ENCODE measurements at places on chromosomes 16 and 17.

DNA sequence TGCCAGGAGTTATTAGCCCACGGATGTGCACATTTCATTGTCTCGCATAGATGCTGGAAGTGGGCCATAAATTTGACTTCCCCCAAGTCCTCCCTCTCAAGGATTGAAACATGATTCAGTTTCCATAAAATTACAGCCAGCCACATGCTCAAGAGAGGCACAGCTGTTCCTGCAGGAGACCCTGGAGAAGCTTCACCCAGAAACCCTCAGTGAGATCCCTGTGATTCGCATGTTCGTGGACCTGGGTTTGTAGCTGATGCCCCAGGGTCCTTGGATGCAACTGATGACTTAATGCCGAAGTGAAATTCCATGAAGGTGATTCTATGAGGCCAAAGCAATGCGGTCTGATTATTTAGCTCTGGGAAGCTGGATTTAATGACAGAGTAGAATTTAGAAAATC, 24.7 kb upstream of the AQP8 start:
- no peak for DNase-seq

- peak; percentile 44 for DNase-seq
Observed at GRCh38 chr16:88442727-88443576, 10.1 kb upstream of the ZFPM1 start.

DNA sequence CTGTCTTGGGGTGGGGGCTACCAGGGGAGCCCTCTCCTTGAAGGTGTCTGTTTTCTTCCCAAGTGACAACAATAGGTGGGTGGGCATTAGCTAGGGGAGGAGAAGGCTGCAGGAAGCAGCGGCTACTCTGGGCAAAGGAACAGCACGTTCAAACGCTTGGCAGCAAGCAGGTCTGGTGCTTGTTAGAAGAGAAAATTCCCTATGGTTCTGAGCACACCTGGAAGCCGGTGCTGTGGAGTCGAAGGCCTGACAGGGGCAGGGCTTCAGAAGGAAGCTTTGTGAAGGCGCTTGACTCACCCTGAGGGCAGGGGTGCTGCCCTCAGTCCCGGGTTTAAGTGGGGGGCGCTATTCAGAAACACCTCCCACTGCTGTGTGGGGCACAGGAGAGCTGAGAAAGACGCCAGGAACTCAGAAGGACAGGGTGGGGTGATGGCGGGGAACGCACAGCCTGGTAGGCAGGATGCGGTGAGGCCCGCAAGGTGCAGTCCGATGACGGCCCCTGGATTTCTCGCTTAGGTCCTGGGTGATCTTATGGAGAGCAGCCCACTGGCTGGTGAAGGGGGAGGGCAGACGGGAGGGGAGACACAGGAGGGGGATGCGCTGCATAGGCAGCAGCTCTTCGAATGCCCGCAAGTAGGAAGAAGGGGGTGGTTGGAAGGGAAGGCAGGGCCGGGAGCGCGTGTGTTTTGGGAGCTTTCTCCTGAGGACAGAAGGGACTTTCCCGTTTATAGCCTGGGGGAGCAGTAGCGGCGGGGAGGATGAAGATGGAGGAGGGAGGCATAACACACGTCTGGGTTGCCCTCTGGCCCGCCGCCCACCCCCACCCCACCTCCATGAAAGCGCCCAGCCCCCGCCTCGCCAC, 3.2 kb downstream of the GJD3 start:
- no peak for DNase-seq

- DNase-seq, result no peak
Observed at GRCh38 chr17:30808785-30809286, 15.7 kb downstream of the CRLF3 start.

- no peak for DNase-seq
Observed at GRCh38 chr17:68892658-68893057, 62.5 kb downstream of the ABCA8 start.

DNA sequence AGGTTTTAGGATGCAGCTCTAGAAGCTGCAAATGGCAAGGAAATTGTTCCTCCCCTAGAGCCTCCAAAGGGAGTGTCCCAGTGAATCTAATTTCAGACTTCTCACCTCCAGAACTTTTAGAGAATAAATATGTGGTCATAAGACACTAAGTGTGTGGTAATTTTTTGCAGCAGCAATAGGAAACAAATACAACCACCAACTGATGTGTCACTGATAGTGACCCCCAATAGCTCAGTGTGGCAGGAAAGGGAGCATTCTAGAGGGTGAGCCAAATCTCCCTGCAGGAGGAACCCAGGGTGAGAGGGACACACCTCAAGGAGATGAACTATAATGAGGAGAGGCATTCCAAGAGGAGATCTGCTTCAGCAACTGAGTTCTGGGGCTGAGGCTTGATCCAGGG, 4.1 kb downstream of the CCL4L2 start:
- no peak for DNase-seq

DNA sequence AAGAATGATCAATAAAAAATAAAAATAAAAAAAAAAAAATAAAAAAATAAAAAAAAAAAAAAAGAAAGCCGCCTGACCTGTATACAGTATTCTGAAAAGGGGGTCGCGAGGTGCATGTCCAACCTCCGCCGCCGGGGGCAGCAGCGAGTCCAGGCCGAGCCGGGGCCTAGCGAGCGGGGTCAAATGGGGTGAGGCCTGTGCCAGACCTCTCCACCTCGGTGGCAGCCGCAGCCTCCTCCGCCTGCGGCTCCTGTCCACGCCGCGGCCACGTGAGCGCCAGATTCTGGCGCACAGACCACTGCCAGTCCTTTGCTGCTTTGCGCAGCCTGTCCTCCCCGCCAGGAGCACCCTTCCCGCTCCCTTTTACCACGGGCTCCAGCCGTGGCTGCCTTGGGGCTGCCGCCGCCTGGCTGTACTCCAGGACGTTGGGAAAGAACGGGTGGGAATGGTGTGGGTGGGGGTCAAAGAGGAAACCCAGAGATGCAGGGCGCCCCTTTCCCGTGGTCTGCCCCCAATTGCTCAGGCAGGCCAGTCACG, 2.4 kb upstream of the BCKDK start:
- DNase-seq, result no peak

GRCh38 chr16:67396159-67397035, 3.1 kb upstream of the TPPP3 start:
- DNase-seq, result no peak

- DNase-seq, result no peak
Observed at GRCh38 chr16:83769397-83770008, 38.3 kb upstream of the HSBP1 start.

DNA sequence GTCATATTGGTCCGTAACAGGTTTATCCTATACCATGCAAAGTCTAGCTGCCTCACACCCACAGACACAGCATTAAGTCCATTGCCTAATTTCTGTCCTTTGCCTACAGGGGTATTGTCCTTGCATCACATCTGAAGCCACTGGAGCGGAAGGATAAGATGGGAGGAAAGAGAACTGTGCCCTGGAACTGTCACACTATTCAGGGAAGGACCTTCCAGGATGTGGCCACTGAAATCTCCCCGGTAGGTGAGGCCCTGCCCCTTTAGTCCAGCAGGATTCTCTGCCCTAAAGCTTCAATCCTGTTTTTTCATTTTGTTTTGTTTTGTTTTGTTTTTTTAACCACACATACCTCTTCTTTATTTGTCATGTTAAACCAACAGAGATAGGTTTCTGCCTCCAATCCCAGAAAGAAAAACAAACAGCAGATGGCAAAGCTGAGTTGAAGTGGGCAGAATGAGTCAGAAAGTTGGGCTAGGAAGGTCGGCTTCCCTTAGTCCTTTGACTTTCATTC, 2.2 kb upstream of the EFTUD2 start:
- no peak for DNase-seq

- no peak for DNase-seq
Observed at GRCh38 chr17:51257150-51258081, 2.4 kb downstream of the MBTD1 start.

GRCh38 chr17:74777901-74778515, 1.9 kb upstream of the NAT9 start:
- no peak for DNase-seq

- no peak for DNase-seq
Observed at GRCh38 chr16:85126394-85126704, 14.1 kb upstream of the CIBAR2 start.

All from hypothalamus (tissue), 51 donors.